ENCODE measurements at places on chromosomes 3 and 15. TPM values are rescaled to one million over a fixed set of nuclear protein-coding genes. Genes with fewer than 3 reads are reported as not detected.

- DNase-seq, result peak; percentile 27
These were observed 79.4 kb upstream of the FAM98B start for GRCh38 chr15:38374556-38374955.

PPIP5K1 gene
- 8.4 TPM for polyA plus RNA-seq

AHSG gene
- not detected for polyA plus RNA-seq

DNA sequence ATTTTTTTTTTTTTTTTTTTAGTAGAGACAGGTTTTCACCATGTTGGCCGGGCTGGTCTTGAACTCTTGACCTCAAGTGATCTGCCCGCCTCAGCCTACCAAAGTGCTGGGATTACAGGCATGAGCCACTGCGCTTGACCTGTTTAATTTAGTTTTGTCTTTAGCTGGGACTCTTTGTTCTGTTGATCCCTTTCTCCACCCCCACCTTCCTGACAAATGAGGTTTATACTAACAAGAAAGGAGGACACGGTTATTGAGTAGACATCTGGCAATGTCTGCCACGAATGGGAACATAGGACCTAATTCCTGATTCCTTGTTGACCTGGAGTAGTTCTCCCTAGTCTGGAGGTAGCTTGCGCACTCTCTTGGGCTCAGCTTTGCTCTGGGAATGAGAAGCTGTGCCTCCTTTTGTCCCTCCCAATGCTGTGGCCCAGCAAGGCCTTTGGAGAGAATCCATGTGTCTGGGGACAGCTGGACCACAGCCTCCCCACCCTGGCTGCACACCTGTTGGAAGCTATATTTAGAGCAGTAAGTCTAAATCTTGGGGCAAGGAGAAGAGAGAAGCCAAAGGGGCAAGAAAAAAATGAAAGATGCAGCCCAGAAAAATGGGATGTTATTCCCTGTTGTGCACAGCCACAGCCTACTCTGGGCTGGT is 53.2 kb upstream of the ADPGK start:
- DNase-seq, result no peak

GRCh38 chr3:180855364-180855763 is 57.1 kb upstream of the FXR1 start:
- peak; percentile 6 for DNase-seq

CIP2A gene
- polyA plus RNA-seq, result 1.8 TPM

DAZL gene
- polyA plus RNA-seq, result 0.62 TPM

DNA sequence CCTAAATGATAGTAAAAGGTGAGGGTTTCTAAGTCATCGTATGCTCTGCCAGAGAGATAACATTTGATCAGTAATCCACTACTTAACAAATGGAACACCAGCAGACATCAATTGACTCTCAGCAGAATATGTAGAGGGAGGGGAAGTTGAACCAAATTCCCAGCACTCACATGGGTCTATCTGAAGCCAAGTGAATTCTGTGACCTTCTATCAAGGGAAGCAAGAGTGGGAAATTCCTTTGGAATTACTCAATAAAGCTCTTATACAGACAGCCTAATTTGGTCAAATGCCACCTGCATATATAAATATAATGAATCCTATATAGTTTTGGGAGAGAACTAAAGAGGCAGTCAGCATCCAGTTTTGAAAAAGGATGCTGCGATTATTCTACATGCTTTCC is 15.8 kb upstream of the KCNMB2 start:
- DNase-seq, result no peak

GRCh38 chr3:71997066-71997653 is 212.2 kb upstream of the PROK2 start:
- no peak for DNase-seq

- DNase-seq, result peak; percentile 93
These were observed 70.7 kb downstream of the RPLP1 start for GRCh38 chr15:69523010-69524001.

STT3B gene
- 15.1 TPM for polyA plus RNA-seq

DNA sequence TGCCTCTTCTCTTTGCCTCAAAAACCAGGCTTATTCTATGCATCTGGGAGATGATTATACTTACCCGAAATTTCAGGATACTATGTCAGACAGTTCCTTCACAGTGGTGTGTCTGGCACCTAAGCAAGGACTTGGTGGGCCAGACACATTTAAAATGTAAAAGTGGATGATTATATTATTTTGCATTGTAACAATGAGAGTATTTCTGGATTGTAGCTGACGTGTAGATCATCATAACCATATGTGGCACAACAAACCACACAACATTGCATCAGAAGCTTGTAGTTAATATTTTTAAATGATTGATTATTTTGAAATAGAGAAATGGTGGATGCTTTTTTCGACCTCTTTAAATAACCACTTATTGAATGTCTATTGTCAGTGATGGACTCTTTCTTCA is 109.0 kb downstream of the TIGIT start:
- DNase-seq, result no peak

- DNase-seq, result no peak
These were observed 23.7 kb upstream of the TICRR start for GRCh38 chr15:89551550-89551949.

SNUPN gene
- 24.3 TPM for polyA plus RNA-seq

GRCh38 chr15:59222906-59223550 is 16.4 kb downstream of the LDHAL6B start:
- no peak for DNase-seq

DNA sequence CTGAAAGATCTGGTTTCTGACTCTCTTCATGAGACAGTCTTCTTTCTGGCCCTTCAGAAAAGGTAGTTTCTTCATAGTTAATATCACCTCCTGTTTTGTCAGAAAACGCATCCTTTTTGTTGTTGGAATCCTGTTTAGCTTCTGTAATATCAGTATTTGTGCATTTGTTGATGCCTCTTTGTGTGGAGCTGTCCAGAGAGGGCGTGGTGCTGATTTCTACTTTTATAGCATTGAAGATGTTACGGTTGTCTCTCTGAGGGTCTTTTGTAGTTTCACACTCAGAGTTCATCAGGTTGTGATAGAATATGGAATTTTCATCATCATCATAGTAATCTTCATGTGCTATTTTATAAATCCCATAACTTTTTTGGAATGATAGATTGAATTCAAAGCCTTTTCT is 8.9 kb downstream of the GPR149 start:
- DNase-seq, result no peak

DPPA2 gene
- polyA plus RNA-seq, result not detected

GRCh38 chr3:47989981-47990440 is 26.2 kb downstream of the MAP4 start:
- peak; percentile 94 for DNase-seq

- peak; percentile 20 for DNase-seq
These were observed 129.8 kb upstream of the MEF2A start for GRCh38 chr15:99435877-99436541.

RHCG gene
- 3.1 TPM for polyA plus RNA-seq

MINAR1 gene
- 0.15 TPM for polyA plus RNA-seq

HHATL gene
- polyA plus RNA-seq, result 0.90 TPM

FANCD2OS gene
- not detected for polyA plus RNA-seq

GOLGA8J gene
- polyA plus RNA-seq, result not detected

GRAMD1C gene
- polyA plus RNA-seq, result 9.3 TPM

GRCh38 chr3:32992310-32992686 is 40.9 kb downstream of the CCR4 start:
- DNase-seq, result no peak

DNA sequence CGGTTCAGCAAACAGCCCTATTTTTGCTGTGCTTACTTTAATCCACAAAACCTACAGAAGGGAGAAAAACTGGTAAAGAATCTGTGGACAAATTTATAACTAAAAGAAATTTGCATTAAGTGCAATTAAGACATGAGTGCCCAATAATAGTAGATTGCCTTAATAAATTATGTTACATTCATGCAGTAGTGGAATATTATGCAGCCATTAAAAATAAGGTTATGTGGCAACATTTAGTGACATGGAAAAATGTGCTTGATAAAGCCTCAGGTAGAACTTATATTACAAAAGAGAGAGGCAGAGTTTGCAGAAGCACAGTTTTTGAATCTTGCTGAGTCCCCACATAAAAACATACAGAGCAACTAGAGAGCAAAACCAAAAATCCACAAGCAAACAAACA is 253.0 kb downstream of the FOXP1 start:
- no peak for DNase-seq

- DNase-seq, result peak; percentile 88
These were observed 48.0 kb upstream of the RAB6B start for GRCh38 chr3:133943639-133944141.

DNA sequence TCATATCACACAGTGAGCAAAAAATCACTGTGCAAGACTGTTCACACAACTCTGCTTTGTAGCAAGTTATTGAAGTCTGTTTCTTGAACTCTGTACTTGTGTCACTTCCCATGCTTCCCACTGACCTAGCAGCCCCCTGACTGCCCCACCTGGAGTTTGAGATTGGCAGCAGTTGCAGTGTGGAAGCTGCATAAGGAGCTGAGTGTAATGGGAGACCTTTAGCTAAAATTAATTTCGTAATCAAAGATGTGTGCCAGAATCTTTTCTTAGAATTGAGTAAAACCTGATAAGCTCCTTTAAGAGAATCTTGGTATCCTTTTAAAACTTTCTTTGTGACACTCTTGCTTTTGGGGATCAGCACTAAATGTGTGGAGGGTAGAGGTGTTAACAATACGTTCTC is 42.8 kb downstream of the NKIRAS1 start:
- no peak for DNase-seq

GRCh38 chr3:154137036-154137435 is 15.8 kb downstream of the ARHGEF26 start:
- no peak for DNase-seq

DNA sequence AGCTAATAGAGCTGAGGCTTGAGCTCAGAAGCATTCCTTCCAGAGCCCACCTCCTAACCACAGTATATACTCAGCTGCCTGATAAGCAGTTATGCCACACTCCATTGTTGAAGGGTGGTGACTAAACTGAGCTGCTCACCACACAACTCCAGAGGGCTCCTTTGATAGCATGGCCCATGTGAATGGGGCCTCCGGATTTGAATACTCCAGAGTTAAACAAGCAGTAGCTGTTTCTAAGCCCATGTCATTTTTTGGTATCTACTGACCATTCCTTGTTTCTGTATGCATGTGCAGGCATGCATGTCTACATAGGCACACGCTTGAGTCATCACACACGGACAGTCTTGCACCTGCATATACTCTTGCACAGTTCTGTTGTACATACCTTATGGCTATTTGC is 28.9 kb downstream of the IGSF10 start:
- peak; percentile 51 for DNase-seq
